NCI-H446 treated with DMSO at 0.1 percent for 48 hours (cell line): ENCODE measurements at places on chromosomes 12 and 14.

DNA sequence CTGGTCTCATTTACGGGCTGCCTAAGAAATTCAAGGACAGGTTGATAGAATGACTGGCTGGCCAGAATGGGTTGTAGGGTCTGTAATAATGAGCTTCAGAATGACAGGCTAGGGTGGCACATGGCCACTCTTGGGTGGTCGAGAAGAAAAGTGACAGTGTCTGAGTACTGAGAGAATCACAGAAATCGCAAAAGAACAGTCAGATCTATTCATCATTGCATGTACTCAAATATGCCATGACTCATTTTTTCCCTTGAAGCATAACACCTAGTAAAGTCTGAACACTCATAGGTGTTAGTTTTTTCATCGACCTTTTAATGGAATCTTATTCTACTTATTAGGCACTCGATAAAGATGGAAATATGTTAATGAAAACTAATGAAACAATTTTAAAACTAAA, 37.8 kb upstream of the SEL1L start:
- DNase-seq, result no peak

- no peak for DNase-seq
Measured at GRCh38 chr14:100721568-100721967, 5.1 kb upstream of the DLK1 start.

- DNase-seq, result no peak
Measured at GRCh38 chr14:88005050-88005481, at the start of gene GPR65. Gene GPR65 (plus strand): TSS chr14:88005135. CDS start chr14:88010848, 5,713 bp downstream.

- no peak for DNase-seq
Measured at GRCh38 chr12:69345742-69346141, 2.4 kb upstream of the LYZ start.

DNA sequence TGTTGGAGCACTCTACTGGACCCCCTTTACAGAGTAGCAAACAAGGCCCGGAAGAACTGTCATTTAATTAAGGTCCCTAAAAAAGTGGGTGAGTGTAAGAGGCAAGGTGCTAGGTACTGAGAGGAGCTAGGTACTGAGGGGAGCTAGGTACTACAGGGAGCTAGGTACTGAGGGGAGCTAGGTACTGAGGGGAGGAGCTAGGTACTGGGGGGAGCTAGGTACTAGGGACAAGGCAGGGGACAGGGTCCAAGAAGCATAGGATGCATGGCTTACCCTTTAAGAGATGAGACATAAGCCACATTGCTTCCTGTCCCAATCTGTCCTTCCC, 4.9 kb downstream of the KRT5 start:
- no peak for DNase-seq

- no peak for DNase-seq
Measured at GRCh38 chr12:46386360-46386867, 13.8 kb upstream of the SLC38A2 start.

- DNase-seq, result no peak
Measured at GRCh38 chr12:53255996-53256395, 12.1 kb upstream of the ESPL1 start.

GRCh38 chr12:65259501-65259900, 19.0 kb upstream of the MSRB3 start:
- DNase-seq, result no peak

GRCh38 chr12:56723352-56723751, 1.7 kb downstream of the NACA start:
- DNase-seq, result no peak

DNA sequence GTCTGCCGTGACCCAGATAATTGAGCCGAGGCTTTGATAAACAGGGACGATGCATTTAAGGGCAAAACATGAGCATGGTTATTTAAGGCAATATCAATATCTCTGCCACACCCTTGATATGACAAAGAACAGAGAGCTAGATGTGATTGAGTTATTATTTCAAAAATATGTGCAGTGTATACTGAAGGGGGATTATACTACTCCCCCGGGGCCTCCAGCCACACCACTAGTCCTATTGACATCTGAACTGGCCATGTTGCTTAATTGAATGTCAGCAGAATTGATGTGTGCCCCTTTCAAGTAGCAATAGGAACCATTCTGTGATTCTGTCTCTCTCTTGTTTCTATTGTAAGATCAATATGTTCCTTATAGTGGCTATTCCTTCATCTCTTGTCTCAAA, 794.8 kb upstream of the SEL1L start:
- DNase-seq, result no peak

- DNase-seq, result no peak
Measured at GRCh38 chr14:74475678-74476077, 17.4 kb downstream of the NPC2 start.

DNA sequence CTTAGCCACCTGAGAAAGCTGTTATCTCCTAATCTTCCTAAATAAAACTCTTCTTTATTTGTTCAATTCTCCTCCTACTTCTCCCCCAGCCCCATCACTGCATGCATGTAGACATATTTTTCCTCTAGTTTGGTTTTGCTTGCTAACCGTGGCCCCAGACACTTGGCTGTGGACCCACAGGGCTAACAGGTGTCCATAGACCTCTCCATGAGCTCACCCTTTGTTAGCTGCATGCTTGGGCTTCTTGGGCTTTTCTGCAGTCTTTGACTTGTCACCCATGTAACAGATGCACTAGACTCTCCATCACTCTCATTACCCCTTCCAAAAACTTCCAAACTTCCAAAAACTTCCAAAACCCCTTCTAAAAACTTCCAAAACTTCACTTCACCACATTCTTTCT, 59.2 kb upstream of the PLEKHA5 start:
- no peak for DNase-seq

- DNase-seq, result no peak
Measured at GRCh38 chr12:131363393-131363792, 347.5 kb upstream of the SFSWAP start.

- no peak for DNase-seq
Measured at GRCh38 chr14:72744416-72745120, 149.3 kb downstream of the DPF3 start.

DNA sequence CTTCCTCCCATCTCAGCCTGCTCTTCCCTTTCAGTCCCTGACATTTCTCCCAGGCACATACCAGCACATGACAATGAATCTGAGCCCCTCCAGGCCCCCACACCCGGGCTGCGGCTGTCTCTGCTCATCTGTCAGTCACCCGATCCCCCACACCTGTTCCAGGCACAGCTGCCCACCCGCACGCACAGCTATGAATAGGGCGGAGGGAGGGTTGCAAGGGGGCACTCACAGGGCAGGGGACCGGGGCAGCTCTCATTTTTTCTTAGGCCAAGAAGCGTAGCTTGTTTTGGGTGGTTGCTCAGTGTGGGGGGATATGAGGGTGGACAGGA, 43.7 kb upstream of the TSPAN9 start:
- DNase-seq, result no peak
